Activated naive CD4-positive, alpha-beta T cell treated with anti-CD3 and anti-CD28 coated beads for 36 hours (primary cell): ENCODE measurements at places on chromosomes 6 and 20.

DNA sequence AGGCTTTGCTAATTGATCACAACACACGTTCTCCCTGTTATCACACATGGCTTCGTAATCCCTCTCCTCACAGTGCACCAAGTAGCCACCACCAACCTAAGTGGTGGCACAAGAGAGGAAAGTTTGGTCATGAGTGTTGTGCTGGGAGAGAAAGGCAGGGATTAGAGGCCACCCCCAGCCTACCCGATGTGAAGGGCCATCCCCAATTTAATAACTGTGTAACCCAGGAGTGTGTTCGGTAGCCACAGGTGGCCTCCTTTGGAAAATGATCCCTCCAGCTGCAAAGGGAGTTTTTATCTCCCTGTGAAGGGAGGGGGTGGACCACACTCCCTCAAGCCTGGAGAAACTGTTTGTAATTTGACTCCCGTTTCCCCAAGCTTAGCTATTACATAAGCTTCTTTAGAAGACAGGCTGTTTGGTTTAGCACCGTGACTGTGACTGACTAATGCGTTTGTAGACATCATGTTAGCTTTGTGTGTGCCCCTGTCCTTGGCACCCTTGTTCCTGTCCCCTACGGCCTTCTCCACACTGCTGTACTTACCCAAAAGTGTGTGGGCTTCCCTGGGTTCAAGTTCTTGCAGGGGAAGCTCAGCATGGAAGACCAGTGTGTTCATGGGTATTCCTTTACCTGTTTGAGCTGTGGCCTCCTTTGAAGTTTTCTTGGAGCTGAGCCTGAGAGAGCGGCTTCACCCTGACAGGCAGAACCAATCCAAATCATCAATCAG is 20.6 kb downstream of the PPP1R16B start:
- no peak for DNase-seq

- no peak for DNase-seq
Measured at GRCh38 chr6:9646342-9647070, 768.4 kb downstream of the TFAP2A start.

DNA sequence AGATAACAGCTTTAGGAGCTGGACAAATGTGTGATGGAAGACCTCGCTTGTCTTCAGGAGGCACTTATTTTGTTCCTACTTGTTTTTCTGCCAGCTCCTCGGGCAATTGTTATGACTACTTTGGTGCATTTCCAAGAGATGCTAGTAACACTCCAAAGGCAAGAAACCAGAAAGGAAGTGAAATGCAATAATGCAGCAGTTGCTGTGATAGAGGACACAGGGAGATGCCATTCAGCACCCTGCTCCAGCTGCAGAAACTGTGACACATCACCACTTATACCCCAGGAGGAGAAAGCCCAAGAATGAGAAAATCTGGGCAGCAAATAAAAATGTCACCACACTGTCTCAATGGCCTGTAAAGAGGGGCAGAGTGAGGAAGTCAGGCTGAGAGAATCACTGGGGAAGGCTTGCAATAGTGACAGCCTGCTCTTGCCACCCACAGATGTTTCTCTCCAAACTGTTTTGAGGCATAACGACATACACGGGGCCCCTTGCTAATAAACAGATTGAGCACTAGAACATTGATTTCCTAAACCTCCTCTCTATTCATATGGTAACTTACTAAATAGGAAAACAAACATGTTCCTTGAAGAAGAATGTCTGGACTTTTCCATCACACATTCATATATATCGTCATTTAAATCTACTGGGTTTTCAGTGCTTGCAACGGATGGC is 231.0 kb upstream of the PRND start:
- DNase-seq, result no peak

- DNase-seq, result no peak
Measured at GRCh38 chr20:45985573-45985972, 13.6 kb upstream of the ZNF335 start.

DNA sequence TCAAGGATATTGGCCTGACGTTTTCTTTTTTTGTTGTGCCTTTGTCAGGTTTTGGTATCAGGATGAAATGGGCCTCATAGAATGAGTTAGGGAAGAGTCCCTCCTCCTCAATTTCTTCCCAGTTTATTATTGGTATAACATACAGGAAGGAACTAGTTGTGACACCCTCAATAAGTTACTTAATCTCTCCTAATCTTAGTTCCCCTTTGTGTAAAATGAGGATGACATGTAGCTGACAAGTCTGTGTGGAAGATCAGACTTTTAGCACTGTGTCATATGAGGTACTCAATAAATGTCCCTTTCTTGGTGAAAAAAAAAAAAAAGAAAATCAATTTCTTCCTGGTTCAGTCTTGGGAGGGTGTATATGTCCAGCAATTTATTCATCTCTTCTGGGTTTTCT is 155.8 kb downstream of the PDE7B start:
- no peak for DNase-seq

DNA sequence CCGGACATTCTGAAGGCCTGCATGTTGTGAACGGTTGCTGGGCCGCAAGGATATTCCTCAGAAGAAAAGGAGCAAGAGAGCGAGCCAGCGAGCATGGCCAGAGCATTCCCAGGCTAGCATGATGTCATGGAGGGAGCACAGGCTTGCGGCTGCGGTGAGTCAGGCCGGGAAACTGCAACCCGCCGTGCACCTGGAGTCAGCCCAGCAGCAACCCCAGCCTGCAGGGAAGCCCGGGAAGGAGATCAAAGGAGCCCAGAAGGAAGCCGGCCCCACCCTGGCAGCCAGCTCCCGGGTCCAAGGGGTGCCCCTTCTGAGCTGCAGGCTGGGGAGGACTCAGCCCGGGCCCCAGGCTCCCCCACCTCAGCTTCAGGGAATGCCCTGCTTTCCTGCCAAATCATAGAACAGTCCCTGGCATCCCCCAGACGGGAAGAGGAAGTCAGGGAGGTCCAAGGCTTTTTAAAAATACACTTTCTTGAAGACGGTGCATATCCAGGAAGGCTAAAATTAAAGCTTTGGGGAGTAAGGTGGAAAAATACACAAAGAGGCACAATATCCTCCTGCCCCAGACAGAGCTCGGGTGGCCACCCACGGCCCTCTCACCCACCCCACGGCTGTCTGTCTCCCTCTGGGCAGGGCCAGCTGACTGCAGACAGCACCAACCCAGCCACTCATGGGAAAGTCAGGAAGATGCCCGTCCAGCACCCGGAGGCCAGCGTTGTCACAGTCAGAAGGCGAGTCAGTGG is 53.7 kb downstream of the BMP7 start:
- no peak for DNase-seq

DNA sequence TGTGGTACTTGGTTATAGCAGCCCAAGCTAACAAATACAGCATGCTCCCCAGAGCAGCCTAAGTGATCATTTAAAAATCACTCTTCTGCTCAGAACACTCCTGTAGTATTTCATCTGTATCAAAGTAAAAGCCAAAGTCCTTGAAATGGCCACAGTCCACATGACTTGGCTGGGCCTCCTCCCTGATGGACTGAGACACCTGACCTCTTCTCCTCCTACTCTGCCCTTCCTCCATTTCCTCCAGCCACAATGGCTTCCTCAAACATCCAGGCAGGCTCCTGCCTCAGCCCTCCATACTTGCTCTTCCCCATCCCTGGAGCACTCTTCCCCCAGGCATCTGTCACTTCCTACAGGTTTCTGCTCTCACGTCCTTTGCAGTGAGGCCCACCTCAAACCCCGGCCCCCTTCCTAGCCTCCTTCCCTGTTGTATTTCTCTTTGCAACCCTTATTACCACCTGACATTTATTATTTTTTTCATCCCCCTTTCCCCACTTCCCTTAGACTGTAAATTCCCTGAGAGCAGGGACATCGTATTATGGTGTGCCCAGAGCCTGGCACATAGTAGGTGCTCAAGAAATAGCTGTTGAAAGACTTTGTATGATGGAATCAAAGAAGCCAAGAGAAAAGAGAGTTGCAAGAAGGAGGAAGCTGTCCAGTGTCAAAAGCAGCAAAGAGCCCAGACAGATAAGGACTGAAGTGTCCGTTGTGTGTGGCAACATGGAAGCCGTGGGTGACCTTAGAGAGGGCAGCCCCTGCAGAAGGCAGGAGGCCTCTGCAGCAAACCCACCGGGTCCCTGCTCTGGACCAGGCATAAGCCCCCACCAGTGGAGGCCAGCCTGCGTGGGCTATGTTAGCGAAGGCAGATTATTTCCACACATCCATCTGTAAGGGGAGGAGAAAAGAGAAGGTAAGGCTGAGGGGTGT is 87.5 kb downstream of the TRERF1 start:
- no peak for DNase-seq

DNA sequence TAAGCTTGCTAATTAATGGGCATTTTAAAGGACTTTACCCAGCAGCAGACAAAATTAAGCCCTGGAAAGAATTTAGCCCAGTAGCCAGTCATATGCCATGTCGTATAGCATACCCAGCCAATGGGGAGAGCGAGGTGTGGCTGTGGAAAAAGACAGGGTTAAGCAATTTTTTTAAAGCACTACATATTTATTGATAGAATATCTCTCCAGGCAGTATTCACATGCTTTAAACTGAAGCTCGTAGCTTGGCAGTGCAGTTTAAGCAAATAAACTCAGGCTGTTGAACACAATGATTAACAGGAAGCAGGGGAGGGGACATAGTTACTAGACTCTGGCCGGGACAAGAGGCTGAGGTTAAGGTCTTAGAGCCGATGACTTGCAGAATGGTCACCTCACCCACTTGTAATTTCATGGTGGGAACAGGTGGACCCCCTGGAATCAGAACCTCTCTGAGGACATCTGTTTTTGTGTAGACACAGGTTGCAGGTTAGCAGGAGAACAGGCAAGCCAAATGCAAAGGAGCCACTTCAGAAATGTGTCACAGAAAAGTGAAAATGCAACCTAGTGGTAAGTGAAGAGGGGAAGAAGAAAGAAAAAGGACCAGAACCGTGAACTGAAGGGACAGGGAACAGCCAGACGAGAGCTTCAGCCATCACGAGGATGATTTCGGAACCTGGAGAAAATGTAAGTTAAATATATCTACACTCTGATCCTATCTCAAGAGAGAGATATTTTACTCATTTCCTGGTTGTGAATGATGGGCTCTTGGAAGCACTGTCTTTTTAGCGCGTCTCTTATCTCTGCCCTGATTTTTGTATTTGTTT is 7.2 kb downstream of the GCNT2 start:
- DNase-seq, result peak; percentile 38

- no peak for DNase-seq
Measured at GRCh38 chr6:142013875-142014495, 118.7 kb upstream of the GJE1 start.

DNA sequence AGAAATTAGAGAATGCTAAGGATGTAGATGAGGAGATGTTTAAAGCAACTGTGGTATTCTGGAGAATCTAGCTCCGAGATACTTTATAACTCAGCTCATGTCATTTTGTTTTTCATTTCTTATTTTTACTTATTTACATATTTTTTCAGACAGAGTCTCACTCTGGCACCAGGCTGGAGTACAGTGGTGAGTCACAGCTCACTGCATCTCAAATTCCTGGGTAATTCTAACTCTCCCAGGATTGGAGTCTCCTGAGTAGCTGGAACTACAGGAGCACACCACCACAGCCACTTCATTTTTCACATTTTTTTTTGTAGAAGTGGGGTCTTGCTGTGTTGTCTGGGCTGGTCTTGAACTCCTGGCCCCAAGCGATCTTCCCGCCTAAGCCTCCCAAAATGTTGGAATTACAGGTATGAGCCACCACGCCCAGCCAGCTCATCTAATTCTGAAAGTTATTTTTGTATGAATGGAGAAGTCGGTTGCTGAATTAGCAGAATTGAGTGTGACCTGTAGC is 94.3 kb upstream of the FAM8A1 start:
- DNase-seq, result no peak

- no peak for DNase-seq
Measured at GRCh38 chr6:111759331-111759835, 113.9 kb downstream of the FYN start.

DNA sequence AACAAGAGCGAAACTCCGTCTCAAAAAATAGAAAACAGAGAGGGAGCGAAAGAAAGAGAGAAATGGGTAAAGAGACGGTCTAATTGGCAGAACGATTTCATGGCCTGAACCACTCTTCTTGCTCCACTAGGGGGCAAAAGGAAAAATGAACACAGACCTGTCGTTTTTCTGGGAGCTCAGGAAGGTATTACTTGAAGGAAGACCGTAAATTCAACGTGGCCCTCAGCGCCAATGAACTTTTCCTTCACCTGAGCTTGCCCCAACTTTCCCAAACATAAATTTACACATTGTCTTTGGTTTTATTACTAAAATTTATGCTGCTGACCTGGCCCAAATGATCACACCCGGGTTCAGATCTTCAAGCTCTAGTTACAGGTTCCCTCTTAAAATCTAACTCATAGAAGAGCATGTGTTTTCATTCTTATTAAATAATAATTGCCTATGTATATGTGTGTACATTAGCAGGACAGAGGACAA is 67.3 kb downstream of the ATP9A start:
- peak; percentile 14 for DNase-seq

- DNase-seq, result no peak
Measured at GRCh38 chr6:116008470-116009243, 52.0 kb downstream of the FRK start.

- DNase-seq, result no peak
Measured at GRCh38 chr6:34025112-34025807, 120.6 kb downstream of the GRM4 start.

DNA sequence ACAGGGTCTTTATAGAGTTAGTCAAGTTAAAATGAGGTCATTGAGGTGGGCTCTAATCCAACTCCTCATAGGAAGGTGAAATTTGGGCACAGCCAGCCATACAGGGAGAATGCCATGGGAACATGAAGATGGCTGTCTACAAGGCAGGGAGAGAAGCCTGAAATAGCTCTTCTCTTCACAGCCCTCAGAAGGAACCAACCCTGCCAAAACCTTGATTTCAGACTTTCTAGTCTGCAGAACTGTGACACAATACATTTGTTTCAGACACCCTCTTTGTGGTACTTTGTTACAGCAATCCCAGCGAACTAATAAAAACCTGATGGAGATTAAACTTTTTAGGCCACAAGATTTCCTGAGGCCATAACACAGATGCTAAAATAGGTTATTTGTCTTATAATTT is 43.1 kb upstream of the HECA start:
- DNase-seq, result no peak

- no peak for DNase-seq
Measured at GRCh38 chr6:5570641-5571040, 309.3 kb downstream of the FARS2 start.

DNA sequence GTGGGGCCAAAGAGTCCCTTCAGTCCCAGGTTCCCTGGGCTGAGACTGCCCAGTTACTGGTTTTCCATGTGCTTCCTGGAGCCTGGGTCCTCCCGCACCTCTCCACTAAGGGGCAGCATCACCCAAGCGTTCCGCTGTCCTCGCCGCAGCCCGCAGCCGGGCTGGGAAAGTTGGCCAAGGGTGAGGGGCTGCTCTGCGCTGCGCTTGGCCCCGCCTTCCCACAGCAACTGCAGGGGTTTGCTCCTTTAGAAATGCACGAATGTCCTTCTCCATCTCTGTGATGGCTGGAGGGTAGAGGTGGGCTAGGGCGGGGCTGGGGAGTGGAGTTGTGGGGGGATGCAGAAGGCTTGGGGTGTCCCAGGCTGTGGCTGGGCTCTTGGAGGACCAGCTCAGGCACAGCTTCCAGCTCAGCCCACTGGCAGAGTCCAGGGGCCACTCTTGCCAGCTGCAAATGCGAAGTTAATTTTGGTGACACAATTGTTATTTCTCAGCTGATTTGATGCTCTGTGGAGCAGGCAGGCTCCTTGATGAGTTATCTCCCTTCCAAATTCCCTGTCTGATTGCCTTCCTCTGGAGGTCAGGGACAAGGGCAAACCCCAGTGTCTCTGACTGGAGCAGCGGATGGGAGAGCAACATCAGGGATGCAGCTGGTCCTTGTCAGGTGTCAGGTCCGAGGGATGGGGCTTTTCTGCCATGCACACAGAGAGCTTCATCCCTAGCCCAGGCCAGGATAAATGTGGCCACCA is 63.2 kb downstream of the NOL4L start:
- peak; percentile 81 for DNase-seq
